ENCODE measurements at places on chromosomes 6 and 20.

DNA sequence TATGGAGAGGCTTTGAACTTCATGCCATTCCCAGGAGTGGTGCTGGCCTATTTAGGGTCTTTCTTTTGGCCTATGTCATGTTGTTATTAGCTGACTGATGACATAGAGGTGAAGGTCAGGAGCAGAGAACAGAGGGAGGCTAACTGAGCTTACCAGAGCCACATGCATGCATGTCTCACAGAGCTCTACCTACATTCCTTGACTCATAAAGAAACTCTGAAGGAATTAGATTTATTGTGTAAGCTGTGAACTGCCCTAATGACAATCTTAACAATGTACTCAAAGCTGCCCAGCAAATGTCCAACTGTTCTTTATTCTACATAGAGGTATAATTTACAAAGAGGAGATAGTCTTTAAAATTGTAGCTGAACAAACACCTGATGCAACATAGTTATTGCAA is 192.7 kb upstream of the CNR1 start:
- no peak for DNase-seq

DNA sequence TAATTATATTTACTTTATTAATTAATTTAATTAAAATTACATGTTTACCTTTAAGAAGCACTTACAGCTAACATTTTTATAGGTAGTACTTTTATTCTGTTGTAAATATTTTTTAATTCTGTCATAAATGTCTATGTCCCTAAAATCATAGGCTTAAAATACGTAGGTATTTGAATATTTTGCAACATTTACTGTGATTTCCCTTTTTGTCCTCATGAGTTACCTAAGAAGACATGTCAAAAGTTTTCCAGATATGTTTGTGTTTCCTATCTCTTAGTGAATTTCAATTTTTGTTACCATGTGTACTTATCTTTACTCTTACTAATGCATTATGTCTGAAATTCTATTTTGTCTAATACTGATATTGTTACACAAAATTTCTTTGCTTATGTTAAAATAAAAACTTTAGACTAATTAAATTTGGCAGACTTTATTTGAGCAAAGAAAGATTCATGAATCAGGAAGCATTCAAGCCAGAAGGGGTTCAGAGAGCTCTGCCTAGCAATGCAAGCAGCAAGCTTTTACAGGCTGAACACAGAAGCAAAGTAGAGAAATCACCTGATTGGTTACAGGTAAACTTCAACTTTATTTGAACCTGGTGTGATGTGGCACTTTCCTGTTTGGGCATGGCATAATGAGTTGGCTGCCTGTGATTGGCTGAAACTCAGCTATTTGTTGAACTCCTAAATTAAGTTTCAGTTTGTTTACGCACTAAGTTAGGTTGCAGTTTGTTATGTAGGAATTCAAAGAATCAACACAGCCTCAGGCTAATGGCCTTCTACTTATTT is 123.2 kb upstream of the TMEM170B start:
- DNase-seq: no peak

GRCh38 chr6:39898625-39899024 is 35.6 kb downstream of the MOCS1 start:
- no peak for DNase-seq

DNA sequence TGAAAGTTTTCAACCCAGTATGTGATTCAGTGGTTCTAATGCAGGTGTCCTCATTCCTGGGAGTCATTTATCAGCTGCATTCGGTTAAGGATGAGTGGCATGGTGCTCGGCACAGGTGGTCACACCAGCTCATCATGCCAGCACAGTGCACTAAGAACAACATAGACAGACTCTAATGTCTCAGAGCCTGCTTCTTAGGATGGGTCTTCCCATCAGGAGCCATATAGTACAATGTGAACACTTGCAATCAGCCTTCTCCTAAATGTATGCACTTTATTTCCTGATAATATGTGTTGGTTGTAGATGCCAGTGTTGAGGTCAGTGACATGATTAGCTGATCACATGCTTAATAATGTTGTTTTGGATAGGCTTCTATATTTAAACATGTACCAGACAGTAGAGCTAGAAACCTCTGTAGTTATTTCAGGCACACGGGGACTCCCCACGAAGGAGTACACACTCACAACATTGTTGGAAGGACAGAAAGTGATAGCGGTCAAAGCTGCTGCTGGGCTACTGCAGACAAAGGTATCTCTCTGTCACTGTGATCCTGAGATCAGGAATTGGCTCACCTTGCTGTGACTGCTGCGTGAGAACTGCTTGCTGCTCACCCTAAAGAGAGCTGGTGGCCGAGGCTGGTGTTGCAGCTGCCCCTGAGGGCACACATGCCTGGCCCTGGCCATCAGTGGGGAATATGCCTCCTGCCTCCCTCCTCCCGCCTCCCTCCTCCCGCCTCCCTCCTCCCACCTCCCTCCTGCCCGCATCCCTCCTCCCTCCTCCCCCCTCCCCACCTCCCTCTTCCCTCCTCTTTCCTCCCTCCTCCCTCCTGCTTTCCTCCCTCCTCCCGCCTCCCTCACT is 195.4 kb downstream of the SMOC2 start:
- no peak for DNase-seq

- no peak for DNase-seq
Observed at GRCh38 chr6:124400261-124400999, 561.8 kb upstream of the RNF217 start.

GRCh38 chr6:131136021-131136786 is 937 bp downstream of the AKAP7 start:
- no peak for DNase-seq

DNA sequence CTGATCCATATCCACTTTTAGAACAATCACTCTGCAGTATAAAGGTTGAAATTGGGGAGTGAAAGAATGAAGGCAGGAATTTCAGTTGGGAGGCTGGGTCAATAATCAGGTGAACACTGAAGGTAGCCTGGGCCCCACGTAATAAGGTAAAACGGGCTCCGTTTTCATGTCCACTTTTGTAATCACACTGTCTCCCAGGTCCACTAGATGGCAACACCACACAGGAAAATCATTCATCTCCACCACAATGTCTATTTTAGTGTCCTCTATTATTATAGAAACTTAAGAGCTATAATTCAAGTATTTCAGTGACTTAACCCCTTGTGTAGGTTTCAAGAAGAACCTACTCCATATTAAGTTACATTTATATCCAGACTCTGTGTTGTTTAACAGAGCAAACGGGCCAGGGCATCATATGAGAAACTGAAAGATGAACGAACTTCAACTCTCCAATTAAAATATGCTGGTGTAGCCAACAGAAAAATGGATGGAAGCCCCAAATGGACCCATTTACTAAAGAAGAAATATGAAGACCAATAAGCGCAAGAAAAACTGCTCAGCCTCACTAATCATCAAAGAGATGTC is 45.9 kb upstream of the MC3R start:
- no peak for DNase-seq

GRCh38 chr6:37029249-37029971 is 24.0 kb downstream of the FGD2 start:
- no peak for DNase-seq

DNA sequence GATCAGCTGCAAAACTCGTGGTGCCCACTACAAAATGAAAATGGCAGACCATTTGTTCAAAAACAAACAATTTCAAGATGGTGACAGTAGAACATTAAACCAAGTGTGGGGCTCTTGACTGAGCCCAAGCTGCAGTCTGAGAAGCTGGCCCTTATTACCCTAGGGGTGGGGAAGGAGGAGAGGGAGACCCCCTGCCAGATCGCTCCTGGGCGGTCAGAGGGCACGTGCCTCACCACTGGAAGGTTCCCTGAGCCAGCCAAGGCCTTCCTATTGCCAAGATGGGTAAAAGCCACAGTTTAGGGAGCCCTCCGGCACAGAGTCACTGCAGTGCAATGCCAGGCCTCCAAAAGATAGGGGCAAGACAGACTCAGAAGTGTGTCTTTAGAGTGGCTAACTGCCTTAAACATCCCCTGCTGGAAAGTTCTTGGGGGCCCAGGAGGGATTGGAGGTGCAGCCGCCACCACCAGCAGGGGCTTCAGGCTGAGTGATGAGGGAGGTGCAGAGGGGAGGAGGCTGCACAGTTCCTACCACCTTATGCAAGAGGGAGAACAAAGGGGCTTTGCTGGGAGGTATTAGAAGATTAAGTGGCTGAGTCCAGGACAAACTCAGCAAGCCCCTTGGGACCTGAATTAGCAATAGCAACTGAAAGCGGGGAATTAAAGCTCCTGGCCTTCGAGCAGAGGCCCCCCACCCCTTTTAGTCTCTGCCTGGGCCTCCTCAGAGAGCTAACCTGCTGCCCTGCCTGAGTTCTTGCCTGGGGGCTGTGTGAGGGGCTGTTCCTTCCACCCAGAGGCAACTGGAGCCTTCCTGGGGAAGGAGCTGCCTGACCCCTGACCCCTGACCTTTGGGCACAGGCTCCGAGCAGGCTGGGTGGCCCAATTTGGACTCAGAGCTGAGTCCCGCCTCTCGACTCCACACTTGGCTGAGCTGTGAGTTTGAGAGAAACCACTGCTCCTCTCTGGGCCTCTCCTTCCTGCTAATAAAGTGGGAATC is 88.4 kb downstream of the VEGFA start:
- DNase-seq: no peak

GRCh38 chr6:153145591-153145990 is 14.5 kb upstream of the RGS17 start:
- DNase-seq: no peak

GRCh38 chr6:63509652-63510352 is 62.5 kb upstream of the LOC128125822 start:
- DNase-seq: no peak

DNA sequence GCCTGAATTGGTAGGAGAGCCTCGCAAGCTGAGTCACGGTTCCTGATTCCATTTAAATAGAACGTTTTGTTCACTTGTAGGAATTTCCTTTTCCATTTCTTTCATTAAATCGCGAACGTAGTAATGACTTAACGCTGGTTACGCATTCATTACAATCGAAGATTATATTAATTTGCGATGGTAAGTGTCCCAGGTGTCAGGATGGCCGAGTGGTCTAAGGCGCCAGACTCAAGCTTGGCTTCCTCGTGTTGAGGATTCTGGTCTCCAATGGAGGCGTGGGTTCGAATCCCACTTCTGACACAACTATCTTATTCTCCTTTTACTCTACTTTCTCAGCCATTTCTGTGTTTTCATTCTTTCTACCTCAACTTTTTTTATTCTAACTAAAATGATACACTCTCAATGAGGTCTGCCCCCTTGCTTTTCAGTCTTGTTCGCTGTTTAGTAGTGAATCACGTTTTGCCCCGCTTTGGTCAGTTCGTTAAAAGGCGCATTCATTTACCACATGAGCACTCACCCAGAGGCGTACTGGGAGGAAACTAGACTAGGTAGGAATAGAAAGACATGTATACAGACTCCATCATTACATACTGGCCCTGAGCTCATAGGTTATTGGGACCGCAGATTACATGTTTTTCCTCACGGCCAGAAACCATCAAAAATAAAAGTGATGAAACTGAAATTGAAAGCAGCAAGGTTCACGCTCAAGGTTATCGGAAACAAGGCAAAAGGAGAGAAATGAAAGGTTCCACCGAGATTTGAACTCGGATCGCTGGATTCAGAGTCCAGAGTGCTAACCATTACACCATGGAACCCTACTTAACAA is 17.3 kb upstream of the TRIM27 start:
- DNase-seq: peak; percentile 55

- no peak for DNase-seq
Observed at GRCh38 chr6:137571854-137572253, 77.7 kb upstream of the OLIG3 start.

- no peak for DNase-seq
Observed at GRCh38 chr6:34657037-34657306, 39.6 kb downstream of the ILRUN start.

- no peak for DNase-seq
Observed at GRCh38 chr6:89197141-89197540, 20.0 kb downstream of the GABRR1 start.

- DNase-seq: no peak
Observed at GRCh38 chr6:90583179-90583835, 3.6 kb downstream of the MAP3K7 start.

- DNase-seq: no peak
Observed at GRCh38 chr6:6728169-6728941, 139.8 kb downstream of the LY86 start.

- DNase-seq: no peak
Observed at GRCh38 chr6:148221196-148221979, 121.2 kb upstream of the SASH1 start.

DNA sequence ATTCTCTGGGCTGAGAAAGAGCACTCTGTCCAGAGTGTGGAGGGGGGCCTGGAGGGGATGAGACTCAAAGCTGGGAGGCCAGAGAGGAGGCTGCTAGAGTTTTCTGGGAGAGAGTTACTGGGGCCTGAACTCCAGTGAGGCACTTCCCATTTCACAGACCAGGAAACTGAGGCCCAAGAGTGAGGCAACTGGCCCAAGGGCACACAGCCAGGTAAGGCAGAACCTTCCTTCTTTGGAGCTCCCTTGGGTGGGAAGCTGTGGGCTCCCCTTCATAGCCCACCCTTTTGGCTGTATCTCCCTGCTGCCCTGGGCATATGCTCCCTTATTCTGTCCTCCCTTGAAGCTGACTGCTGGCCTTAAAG is 34.4 kb downstream of the ANGPT4 start:
- no peak for DNase-seq

- DNase-seq: no peak
Observed at GRCh38 chr6:81608776-81609175, 143.7 kb downstream of the TENT5A start.

DNA sequence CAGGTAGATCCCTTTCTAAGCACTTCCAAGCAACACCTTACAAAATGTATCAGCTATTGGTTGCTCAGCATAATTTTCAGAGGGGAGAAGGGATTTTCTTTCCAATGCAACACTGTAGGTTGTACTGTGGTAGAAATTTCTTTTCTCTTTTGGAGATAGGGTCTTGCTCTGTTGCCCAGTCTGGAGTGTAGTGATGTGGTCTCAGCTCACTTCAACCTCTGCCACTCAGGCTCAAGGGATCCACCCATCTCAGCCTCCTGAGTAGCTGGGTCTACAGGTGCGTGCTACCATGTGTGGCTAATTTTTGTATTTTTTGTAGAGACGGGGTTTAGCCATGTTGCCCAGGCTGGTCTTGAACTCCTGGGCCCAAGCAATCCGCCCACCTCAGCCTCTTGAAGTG is 16.3 kb downstream of the RAD21L1 start:
- DNase-seq: no peak

DNA sequence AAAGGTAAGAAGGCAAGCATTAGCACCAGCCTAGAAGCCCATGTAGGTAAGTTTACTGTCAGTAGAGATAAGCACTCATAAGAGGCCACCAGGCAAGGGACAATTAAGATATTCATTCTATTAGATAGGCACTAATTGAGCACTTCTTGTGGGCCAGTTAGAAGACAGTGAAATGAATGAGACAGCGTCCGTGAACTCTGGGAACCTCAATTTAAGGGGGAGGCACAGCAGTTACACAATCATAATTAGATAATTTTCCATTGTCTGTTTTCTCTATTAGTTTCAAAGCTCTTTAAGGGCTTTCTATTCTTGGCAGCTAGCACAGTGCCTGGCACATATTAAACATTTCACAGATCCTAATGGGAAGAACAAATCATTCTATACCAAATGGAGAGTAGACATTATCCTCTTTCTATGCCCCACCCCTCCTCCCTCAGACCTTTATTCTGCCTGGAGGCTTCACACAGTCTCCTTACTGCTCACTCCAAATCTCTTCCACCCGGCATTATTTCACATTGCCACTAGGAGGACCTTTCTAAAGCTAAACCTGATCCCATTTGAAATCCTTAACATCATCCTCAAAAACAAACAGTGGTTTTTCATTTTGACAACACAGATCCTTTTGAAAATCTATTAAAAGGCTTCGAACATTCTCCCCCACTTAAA is 529.6 kb downstream of the ADGRB3 start:
- no peak for DNase-seq

GRCh38 chr6:166578536-166579236 is 7.8 kb downstream of the RAMACL start:
- DNase-seq: no peak
